ENCODE measurements at places on chromosomes 11 and 22.

DNA sequence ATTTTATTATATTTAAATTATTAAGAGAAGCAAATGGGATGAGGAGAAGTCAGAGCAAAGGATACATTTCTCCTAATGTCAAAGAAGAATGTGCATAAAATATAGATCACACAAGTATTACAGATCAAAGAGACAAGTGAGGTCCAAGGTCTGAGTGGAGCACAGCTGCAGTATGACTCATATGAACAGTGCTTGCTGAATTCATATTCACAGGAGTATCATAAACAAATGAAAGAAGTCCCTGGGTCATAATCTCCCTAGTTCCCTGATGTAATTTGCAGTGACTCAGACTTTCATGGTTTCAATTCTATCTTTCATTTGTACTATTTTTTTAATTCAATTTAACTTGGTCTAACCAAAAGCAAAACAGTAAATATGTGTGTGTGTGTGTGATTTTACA is 499.0 kb upstream of the CCDC179 start:
- DNase-seq = no peak

DNA sequence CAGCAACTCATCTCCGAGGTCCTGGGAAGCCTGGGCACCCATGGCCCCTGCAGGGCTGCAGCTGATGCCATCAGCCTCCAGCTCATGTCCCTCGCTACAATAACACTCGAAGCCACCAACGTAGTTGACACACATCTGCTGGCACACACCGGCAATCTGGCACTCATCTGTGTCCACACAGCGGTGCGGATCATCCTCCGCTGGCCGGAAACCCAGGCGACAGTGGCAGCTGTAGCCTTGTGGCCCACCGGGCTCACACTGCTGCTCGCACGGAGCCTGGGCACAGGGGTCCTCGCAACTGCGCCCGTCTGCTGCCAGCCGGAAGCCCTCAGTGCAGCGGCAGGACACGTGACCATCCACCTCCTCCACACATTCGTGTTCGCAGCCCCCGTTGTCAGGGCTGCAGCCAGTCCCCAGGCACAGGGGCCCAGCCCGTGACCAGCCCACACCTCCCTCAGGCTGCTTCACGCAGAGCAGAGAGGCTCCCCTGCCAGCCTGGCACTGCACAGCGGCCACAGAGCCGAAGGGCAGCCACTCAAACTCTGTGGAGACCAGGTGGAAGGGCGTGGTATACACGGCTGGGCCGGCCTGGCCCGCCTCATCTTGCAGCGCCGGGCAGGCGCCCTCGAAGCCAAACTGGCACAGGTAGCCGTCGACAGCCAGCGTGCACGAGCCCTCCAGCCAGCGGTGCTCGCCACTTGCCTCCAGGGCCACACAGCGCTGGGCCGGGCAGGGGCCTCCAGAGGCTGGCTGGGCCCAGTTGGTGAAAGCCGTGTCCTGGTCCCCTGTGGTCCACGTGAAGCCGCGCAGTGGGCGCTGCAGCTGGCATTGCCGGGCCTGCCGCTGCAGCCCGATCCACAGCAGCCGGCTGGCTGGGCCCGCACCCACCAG is 678 bp downstream of the CD248 start:
- DNase-seq = no peak

- DNase-seq = no peak
These were observed 12.9 kb downstream of the CHEK2 start for GRCh38 chr22:28728621-28729313.

GRCh38 chr11:132211479-132211878 is 841.1 kb downstream of the NTM start:
- no peak for DNase-seq

- no peak for DNase-seq
These were observed 564.2 kb upstream of the ANO5 start for GRCh38 chr11:21628641-21629040.

- DNase-seq = no peak
These were observed 354.4 kb downstream of the SOX6 start for GRCh38 chr11:16001899-16002426.

- DNase-seq = no peak
These were observed 111.0 kb upstream of the ARHGAP42 start for GRCh38 chr11:100575860-100576717.

- DNase-seq = no peak
These were observed 1434.8 kb downstream of the TBC1D22A start for GRCh38 chr22:48197189-48197690.

GRCh38 chr11:24238771-24239645 is 257.8 kb upstream of the LUZP2 start:
- DNase-seq = no peak
